ENCODE measurements at places on chromosomes 6 and 20.
A peak's percentile ranks its signal among the peaks of the same experiment; 100 is the strongest.

DNA sequence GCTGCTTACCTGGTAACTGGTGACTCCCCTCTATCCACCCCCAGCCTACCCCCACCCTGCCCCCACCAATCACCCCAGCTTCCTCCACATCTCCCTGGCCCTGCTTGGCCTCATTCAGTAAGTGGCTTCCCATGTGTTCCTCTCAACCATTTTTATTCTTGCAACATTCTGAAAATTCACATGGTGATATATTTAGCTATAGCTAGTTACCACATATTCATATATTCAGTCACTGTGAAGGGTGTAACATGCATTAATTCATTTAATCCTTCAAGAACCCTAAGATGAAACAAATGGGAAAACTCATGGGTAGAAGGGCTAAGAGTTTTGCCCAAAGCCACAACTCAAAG, 95.4 kb upstream of the CEP85L start:
- DNase-seq = no peak

- DNase-seq = peak; percentile 2
Measured at GRCh38 chr20:58706975-58707681, 14.5 kb downstream of the NPEPL1 start.

- DNase-seq = no peak
Measured at GRCh38 chr6:45676380-45676779, 298.6 kb upstream of the SUPT3H start.

GRCh38 chr6:47475319-47475816, 2.2 kb upstream of the CD2AP start:
- no peak for DNase-seq

- DNase-seq = no peak
Measured at GRCh38 chr6:56620229-56620868, 22.3 kb downstream of the DST start.

DNA sequence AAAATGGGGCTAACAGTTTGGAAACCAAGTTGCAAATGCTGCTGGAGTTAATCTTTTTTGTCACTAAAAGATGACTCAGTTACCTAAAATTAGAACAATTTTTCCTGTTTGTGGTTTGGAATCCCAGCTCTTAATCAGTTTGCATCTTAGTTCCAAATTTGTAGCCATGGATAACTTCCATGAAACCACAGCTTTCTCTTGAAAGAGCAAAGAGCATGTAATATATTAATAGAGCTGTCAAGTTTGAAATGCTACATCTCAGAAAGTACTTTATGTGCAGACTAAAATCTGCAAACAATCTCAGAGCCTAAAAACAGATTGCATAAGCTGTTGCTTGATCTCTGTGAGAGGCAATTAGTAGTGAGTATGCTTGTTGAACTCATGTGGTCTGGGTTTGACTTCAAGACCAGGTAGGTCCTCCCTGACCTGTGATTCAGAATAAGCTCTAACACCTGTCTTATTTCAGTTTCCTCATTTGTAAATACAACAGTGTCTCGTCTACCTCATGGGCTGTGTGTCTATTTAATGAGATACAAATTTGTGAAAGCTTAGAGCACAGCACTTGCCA, 23.5 kb downstream of the DHX35 start:
- no peak for DNase-seq

GRCh38 chr6:26156850-26157250, 69.6 kb downstream of the HFE start:
- peak; percentile 58 for DNase-seq

DNA sequence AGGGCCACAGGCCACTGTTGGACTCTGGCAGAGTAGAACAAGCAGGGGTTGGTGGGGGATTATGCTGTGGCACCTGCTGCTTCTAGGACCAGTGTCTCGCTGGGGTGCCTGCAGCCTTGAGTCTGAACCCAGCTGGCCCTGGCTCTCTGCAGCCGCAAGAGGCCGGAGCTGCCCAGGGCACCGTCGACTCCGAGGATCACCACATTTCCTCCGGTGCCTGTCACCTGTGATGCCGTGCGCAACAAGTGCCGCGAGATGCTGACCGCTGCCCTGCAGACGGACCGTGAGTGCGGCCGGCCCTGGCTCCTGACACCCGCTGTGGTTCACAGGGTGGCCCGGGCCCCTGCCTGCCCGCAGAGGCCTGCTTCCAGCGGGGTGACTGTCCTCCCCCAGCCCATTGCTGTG, 6.2 kb downstream of the TCEA2 start:
- no peak for DNase-seq

DNA sequence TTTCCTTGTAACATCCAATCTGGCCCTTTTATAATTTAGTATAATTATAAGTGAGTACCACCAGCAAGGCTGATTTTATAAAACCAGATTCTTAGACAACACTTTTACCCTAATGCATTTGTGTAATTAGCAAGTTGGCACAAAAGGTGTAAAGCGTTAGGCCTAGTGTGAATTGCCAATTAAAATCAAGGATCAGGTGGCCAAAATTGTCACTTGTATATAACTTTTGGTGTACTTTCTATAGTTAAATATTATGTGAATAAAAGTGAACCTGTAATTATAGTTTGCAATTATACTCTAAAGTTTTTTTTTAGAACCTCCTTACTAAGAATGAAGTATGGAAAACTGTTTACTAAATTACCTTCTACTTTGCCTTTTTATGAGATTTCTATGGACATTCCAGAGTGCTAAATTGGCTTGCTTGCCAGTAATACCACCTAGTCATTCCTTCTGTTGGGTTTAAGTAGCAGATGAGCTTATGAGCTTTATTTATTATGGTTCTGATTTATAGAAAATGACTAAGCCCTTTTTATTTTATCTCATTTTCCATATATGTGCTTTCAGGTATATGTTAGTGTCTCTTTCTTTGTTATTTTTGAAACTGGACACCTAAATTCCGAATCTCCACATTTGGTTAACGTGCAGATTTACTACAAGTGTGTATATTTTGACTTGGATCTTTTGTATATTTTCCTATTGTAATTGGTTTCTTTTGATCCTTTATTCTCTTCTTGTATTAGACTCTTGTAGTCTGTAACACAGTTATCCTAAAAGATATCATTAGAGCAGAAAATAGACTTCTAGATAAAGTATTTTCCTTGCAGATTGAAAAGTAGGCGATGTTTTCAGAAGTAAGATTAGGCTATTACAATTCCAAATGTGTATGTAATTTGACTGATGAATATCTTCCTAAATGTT, 3.9 kb downstream of the STXBP5 start:
- DNase-seq = no peak

GRCh38 chr20:53381568-53382262, 211.9 kb downstream of the ZNF217 start:
- DNase-seq = no peak

DNA sequence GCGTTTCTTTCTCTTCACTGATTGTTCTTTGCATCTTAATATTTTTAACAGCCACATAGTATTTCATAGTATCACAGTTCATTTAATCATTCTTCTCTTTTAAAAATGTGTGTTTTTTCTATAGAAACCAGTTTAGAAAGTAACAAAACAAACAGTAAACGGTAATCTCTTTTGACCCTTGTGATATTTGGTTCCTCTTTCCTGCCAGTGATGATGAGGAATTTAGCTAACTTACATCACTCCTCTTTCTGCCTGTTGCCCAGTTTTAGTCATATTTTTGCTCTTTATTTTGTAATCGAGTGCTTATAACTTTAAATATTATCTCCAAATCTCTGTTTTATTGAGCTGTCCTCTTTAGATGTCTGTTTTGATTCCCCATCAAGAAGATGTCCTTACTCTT, 38.1 kb upstream of the ZBTB24 start:
- DNase-seq = no peak

GRCh38 chr20:51087266-51087665, 64.4 kb upstream of the KCNG1 start:
- DNase-seq = no peak

DNA sequence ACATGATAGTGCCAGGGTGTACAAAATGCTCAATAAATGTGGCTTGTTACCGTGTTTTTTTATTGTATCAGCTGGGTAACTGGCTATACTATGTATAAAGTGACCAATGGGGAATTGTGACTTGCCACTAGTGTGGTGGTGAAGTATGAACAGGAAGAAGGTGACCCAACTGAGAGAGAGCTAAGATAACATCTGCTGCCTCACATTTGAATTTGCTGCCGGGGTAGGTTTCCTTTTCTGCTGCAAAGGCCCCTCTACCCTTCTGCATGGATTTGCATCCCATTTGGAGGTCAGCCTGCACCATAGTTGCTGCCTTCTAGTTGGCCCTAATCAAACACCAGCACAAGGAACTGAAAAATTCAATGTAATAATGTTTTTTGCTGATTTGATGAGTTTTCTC, 24.1 kb downstream of the IL17A start:
- DNase-seq = no peak

DNA sequence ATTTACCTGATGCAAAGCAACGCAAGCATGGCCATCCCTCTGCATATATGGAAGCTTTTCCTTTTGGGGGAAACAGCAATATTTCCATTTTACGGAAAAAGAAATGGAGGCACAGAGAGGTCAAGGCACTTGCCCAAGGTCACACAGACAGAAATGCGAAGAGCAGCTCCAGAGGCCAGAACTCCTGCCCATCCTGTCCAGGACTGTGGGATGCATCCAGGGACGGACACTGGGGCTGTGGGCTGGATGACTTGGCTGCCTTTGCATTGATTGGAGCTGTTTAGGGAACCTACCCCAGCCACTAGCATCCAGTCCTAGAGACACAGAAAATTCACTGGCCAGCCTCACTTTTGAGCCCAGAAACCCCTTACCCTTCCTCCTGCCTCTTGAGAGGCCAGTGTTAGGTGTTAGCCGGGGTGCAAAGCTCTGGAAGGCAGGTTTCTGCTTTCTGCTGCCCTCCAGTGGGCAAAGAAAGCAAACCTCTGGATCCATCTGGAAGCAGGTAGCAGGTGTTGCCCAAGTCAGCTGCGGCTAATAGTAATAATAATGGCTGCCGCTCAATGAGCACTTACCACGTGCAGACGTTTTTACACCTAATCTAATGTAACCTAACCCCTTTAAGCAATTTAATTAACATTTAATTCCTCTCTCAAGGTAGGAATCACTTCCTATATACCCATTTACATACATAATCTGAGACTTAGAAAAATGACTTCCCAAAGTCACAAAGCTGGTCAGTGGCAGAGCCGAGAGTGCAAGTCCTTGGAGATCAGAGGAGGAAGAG, 31.7 kb upstream of the CCN5 start:
- DNase-seq = peak; percentile 47

GRCh38 chr6:20918868-20919267, 384.6 kb downstream of the CDKAL1 start:
- DNase-seq = no peak
